ENCODE measurements at places on chromosomes 12 and 14.

GRCh38 chr12:15982471-15982870, 71.3 kb downstream of the DERA start:
- DNase-seq: peak; percentile 25

DNA sequence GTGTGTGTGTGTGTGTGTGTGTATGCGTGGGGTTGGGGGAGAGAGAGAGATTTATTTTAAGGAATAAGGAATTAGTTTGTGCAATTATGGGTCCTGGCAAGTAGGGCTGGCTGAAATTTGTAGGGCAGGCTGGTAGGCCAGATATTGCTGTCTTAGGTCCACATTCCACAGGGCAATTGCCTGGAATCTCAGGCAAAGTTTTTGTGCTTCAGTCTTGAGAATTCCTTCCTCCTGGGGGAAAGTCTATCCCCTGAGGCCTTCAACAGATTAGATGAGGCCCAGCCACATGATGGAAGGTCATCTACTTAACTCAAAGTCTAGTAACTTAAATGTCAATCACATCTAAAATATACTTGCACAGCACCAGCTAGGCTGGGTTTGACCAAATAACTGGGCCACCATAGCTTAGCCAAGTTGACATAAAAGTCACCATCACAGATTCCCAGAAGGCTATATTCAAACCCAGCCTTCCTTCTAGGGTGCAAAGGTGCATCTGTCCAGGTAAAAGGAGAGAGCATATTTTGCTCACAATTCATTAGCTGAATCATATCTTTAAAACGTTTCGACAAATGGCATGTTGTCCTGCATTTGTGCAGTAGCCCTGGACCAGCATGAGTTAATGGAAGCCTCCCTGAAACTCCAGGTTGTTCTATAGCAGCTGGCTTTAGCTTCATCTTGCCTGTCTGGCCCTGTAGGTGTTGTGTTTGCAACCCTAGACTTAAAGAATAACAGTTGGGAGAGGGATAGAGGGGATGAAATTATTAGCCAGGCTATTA, 63.1 kb downstream of the C14orf132 start:
- DNase-seq: no peak

DNA sequence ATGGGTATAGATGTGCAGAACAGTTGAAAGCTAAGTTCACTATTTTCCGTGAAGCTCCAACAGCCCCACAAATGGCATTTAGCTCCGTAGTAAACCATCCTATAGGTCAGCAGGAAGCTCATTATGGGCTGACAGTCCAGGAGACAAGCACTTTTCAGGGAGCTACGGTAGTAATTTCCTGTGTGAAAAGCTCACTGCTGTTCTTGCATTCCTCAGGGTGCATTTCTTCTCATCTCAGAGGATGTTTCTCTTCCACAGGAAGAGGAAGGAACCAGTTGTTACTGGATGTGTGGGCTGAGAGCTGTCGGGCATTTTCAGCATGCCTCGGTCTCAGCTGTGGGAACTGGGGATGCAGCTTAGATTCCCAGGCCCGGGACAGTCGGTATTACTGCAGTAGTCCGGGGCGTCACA, 72.8 kb downstream of the GALNT4 start:
- peak; percentile 16 for DNase-seq

GRCh38 chr14:41604721-41605531, 1.8 kb upstream of the LRFN5 start:
- DNase-seq: peak; percentile 63

DNA sequence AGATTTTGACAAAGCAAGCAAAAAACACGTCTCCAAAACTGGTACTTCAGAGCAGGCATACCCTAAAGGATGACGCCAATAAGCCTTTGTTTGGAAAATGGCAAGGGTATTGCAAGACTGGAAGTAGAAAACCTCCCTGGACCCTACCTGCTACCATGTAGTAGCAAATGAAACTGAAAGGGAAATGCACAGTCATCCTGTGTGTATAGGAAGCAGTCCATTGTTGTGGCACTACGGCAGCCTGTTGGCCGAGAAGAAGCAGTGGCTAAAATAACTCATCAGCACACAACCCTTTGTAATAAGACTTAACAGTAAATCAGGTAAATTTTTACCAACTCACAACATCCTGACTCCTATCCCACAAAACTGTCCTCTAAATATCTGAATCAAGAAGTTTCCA, 386.4 kb downstream of the RGS6 start:
- no peak for DNase-seq
